ENCODE measurements at places on chromosomes 5 and 9.

DNA sequence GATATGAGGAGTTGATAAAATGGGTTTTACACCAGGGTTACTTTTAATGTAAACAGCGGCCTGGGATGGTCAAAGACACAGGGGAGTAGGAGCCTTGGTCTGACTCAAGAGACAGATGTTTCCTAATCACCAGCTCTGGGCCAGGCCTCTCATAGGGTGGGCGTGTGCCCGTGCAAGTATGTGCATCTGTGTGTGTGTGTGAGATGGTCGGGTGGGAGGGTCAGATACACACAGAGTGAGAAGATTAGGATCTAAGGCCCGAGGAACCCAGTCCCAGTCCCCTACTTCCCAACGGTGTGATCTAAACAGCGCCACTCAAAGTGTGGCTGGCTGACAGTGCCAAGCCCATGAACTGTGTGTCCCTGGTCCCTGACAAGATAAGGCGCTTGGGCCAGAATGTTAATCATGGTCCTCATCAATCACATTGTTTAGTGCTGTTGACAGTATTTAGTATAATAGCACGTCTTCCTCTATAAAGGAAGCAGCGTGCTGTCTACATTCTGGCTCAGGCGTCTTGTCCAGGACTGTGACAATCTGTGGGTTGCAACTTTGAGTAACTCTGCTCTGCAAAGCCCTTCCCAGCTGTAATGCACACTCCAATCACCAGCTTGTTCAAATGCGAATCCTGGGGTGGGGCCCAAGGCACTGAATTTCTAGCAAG is 173.7 kb downstream of the DAB2IP start:
- no peak for DNase-seq

- no peak for DNase-seq
Observed at GRCh38 chr5:155147222-155147621, 133.7 kb downstream of the KIF4B start.

DNA sequence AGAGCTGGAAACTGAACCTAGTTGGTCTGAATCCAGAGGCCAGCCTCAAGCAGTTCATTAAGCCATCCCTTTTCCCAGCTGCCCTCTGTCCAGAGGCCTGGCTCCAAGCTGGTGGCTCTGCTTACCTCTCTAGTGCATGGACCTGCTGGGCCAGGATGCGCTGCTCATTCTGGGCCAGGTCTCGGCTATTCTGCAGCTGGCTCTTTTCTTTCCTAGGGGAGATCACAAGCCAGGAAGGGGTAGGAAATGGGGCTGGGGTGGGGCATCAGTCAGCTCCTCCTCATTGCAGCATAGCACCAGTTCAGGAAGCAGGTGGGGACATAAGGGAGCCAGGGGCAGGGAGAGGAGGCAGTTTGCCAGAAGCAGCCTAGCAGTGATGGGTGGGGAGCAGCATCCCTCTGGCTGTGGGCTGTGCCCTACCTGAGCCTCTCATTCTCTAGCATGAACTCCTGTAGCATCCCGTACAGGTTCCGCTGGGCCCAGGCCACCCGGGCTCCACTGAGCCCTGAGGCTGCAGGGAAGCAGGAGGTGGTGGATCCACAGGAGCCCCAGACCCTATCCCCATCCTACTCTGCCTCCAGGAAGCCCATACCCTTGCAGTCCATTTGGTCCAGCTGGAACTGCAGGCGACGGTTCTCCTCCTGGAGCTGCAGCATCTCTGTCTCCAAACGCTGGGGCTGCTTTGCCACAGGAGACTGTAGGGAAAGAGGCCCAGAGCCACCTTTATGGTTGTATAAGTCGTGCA is 5.2 kb downstream of the KIF12 start:
- no peak for DNase-seq

DNA sequence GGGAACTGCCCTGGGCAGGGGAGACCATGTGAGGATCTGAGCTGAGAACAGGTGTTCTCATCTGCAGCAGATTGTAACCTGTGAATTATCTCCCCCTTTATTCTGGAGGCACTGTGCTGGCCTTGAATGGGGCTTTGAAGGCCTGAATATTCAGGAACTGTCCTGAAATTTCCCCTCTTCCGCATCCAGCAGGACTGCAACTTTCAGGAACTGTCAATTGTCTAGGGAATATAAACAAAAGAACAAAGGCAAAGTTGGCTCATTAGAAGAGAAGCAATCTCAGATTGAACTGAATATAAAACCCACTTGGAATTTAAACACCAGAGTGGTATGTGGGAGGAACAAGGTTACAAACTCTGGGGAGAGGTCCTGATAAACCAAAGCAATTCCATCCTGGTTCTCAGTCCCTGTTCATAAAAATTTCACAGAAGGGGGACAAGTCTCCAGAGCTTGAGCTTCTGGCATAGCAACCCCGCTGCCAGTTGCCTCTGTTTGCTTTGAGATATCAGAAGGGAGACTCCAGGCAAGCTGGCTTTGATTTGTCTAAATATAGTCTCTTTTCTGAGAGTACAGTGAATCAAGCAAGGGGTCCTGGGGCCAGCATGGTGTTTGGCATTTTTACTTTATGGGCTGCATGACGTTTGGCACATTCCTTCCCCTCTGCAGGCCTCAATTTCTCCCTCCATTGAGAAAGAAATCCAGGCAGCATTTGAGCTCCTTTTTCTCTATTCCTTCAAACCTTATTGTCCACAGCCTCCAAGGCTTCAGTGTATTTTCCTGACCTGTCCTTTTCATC is 47.5 kb downstream of the ADRB2 start:
- DNase-seq = no peak

DNA sequence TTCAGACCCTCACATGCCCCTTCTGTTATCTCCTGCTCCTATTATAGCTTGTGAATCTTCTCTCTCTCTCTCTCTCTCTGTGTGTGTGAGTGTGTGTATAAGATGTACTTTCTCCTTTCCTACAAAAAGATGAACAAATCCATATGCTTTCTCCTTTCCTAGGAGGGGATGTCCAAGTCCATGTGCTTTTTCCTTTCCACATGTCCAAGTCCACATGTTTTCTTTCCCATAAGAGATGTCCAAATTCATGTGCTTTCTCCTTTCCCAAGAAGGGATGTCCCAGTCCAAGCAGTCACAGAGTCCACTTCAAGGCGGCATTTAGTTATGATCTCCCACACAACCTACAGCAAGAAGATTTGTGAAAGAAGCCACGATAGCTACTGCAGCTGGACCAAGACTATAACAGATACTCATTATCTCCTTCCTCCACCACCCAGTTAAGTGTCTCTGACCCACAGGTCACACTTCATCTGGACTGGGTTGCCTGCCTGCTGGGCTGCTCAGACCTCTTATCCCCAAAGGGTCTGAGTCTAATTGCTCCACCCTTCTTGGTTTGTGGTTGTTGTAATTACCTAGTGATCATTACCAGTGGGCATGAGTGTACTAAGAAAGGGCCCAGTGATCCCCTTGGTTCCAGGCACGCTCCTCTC is 18.4 kb upstream of the FOXI1 start:
- DNase-seq = no peak

GRCh38 chr5:32964261-32964660 is 253.1 kb downstream of the NPR3 start:
- DNase-seq = no peak

GRCh38 chr5:148957591-148958202 is 105.2 kb downstream of the SH3TC2 start:
- peak; percentile 57 for DNase-seq

DNA sequence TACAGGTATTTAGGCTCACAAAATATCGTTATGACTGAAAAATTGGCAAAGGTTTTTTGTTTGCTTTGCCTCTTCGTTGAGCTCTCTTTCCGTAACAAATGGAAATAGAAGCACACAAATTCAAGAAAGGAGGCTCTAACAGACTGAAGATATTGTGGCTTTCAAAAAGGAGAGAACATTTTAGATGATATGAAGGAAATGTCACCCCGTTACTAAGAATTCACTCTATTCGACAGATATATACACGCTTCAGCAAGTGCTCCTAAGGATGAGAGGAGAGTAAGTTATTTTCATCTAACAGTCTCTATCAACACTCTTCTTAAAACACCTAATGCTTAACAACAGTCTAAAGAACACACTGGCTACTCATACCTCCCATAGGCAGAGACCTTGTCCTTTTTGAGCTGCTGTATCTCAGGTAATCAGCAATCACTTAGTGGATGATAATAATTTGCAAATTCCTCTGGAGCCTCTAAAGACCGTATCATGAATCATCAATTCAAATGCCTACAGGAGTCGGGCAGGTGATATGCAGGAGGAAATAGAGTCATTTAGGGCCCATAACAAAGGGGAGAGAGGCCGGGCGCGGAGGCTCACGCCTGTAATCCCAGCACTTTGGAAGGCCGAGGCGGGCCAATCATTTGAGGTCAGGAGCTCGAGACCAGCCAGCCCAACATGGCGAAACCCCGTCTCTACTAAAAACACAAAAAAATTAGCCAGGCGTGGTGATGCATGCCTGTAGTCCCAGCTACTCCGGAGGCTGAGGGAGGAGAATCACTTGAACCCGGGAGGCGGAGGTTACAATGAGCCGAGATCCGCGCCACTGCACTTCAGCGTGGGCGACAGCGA is 1.4 kb upstream of the HSDL2 start:
- no peak for DNase-seq

- DNase-seq = no peak
Observed at GRCh38 chr5:39151745-39152144, 67.6 kb downstream of the FYB1 start.
